ENCODE measurements at places on chromosomes 16 and 17.

- no peak for DNase-seq
These were observed 22.6 kb upstream of the MAPK3 start for GRCh38 chr16:30145657-30146056.

DNA sequence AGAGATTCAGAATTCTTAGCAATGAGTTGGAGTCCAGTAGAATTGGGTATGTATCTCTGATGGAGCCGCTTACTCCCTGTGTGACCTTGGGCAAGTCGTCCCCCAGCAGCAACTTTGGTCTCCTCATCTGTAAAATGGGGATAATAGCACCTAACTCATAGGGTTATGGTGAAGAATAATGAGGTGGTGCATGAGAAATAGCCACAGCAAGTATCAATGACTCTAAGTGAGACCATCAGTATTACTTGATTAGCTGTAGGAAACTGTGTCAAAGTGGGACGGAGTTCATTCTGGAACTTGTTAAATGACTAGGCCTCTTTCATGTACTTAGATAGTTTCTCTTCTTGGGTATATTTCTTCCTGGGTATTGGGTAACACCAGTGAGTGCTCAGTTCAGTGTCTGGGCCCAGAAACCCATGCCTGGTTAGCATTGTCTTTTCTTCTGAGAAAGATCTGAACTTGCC lies 6.4 kb downstream of the PRKCB start:
- no peak for DNase-seq

DNA sequence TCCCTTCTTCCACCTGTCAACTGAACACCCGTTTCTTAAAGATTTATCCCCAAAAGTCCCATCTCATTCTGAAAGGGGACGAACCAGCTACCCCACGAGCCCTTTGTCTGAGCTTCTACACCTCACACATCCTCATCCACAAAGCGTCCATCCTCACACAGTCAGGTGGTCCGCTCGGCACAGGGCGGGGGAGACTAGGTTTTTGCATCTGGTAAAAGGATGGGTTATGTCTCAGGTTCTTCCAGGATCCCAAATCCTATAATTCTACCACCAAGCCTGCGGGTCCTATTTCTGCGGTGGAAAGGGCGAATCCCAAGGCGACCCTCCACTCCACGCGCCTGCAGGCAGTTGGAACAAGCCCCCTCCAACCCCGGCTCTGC lies 458 bp downstream of the GFOD2 start:
- DNase-seq, result no peak

DNA sequence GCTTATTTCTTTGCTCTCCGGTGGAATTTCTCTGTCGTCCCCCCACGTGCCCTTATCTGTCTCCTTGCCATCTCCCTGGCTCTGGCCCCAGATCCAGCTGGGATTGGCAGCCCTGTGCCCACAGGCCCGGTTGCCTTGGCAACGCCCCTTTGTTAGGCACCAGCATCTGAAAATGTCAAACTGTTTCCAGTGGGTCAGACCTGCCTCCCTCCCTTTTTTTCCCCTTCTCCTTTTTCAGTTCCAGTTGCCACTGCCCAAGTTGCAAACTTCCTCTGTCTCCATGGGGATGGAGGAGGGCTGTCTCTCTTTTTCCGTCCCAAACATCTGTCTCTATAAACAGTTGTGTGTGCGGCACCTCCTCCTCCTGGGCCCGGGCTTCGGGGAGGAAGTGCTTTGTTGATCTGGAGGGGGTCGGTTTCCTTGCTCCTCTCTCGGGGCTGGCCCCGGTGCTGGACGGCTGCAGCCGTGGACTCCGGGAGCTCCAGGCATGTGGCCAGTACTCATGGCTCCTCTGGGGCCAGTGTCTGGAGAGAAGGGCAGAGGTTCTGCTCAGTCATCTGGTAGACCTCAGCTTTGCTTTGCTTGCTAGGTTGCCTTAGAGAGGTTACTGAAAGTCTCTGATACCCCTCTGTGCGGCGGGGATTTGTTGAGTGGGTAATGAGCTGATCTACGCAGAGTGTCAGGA lies 35.3 kb downstream of the SOCS3 start:
- DNase-seq, result peak; percentile 78

DNA sequence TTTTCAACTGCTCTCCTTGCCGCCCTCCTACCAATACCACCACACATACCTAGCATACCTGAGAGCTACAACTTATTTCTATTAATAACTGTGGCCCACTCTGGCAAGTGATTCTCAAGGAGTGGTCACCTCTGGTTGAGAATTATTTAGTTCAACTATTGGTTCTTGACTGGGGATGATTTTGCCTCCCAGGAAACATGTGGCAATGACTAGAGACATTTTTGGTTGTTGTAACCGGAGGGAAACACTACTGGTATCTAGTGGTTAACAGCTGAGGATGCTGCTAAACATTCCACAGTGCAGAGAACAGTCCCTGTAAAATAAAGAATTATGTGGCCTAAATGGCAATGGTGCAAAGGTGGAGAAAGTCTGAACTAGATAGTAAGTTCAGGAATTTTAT lies 96.7 kb downstream of the TRIM37 start:
- DNase-seq, result no peak

DNA sequence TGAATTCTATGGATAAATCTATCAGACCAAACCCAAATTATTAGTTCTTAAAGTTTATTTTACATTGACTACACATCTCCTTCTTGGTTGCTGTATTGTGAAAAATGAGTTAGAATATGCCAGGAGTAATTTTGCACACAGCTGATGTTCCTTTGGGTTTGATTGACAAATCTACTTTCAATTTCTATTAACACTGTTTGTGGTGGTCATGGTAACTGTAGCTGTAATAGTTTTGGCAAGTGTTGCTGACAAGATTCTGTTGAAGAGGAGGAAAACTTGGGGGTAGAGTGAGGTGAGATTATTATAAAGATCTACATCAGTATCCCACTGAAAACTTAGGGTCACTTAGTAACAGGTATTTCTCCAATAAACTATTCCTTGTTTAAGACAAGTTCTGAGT lies 30.3 kb downstream of the MRTFB start:
- no peak for DNase-seq

DNA sequence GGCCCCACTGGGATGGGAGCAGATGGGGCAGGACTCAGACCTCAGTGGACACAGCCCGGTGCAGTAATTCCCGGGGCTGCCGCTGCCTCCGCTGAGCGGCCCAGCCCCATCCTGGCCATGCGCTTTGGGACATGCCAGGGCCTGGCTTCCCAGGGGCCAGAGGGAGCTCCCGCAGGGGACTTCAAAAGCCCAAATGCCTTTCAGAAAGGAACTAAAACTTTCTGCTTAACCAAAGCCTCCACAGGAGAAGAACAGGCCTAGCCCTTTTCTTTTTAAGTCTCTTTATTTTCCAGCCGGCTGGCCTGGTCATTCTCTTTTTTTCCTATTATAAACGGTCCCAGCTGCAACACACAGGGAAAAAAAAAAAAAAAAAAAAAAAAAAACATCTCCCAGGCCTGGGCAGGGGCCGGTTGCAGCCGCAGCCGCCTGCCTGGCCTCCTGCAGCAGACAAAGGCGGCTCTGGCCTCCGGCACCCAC lies 10.7 kb upstream of the ZNF423 start:
- peak; percentile 68 for DNase-seq

GRCh38 chr17:79176792-79177601 lies 102.4 kb downstream of the ENGASE start:
- no peak for DNase-seq

GRCh38 chr17:1511290-1511689 lies 5.1 kb downstream of the INPP5K start:
- DNase-seq, result no peak

DNA sequence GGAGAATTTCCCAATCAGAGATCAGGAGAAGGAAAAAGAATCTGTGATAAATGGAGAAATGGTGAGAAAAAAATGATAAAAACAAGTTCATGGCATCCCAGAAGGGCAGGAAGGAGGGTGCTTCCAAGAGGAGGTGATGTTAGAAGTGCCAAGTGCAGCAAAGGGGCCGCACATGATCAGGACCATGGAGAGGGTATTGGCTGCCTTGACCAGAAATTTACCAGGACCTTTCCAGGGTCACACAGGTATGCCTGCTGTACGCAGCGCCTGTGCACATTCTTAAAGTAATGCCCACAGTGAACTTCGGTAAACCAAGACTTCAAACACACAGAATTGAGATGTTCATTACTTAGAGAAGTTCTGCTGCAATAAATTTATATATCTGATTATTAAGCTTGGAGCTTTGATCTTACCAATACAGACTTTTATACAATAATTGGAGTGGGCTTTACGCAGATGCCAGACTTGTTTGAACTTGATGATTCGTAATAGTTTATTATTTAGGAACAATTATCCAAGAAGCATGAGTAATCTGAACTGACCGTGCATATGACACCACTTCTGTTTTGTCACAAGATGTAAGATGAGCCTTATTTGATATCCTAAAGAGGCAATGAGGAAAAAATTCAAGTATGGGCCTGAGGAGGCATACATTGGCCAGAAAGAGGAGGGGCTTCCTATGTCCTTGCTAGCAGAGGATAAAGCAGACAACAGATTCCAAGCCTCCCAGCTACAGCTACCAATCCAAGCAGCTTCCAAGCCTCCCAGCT lies 2.2 kb upstream of the KRT33A start:
- no peak for DNase-seq

- no peak for DNase-seq
These were observed 8.3 kb upstream of the SDR42E1 start for GRCh38 chr16:82019535-82019934.

DNA sequence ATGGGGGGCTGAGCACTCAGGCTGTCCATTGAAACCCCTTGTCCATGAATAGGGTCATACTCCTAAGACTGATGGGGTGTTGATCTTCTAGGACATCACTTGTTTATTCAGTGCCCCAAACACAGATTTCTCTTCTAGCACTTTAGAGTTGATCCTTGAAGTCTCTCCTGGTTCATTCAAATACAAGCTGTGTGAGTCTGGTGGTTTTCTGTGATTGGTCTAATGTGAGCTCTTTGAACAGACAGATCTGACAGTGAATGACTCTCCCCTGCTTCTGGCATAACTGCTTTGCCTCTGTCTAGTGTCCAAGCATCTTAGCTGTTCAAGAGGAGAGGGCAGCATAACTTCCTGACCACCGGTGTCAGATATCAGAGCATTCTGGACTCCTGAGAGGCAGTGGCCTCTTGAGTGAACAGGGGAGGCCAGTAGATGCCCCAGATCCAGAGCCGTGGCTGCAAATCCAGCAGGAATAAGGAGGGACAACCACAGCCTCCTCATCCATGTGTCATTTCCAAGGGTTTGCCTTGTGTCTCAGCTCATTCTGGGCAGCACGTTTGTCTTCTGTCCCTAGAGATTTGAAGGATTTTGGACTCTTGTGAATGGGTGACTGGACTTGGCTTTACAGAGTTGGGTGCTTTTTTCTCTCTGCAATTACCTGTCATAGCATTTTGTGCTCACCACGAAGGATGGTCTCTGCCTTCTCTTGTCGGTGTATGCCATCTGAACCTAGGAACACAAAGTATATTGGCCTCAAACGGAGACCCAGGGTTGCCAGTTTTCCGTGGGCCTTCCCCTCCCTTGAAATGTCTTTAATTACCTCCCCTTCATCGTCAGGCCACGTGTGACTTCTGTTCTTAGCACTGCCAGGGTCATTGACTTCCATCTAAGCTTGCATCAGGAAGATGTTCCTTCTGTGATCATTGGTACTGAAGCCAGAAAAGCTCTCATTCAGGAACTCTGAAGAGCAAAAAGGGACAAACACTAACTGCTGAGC lies 13.9 kb upstream of the CLEC18C start:
- DNase-seq, result no peak

DNA sequence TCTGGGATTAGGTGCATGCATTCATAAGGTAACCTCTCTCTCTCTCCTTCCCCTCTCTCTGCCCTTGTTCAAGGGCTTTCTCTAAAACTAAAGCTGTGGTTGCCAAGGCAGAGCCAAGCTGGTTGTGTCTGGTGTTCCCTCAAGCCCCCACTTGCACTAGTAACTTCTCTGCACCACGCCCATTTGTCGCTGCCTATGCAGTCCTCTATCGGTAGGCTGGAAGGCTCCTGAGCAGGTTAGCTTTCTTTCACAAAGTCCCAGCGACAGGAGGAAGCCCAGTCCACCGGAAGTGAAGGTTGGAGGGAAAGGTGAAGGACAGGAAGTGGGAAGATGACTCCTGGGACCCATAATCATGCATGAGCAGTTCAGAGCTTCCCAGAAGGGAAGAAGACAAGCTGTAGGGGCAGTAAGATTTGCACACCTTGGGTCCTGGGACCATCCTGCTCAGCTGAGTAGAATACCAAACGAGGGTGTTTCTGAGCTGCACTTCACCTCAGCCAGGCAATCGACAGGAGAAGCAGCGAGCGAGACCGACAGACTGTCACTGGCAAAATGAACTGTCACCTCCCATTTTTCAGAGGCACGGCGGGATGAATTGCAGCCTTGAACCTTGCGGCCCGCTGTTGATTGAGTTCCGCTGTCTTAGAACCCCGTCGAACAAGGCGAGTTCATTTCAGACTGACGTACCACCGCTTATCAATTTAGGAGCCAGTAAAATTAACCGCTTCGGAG lies 14.7 kb upstream of the SKAP1 start:
- DNase-seq, result no peak

DNA sequence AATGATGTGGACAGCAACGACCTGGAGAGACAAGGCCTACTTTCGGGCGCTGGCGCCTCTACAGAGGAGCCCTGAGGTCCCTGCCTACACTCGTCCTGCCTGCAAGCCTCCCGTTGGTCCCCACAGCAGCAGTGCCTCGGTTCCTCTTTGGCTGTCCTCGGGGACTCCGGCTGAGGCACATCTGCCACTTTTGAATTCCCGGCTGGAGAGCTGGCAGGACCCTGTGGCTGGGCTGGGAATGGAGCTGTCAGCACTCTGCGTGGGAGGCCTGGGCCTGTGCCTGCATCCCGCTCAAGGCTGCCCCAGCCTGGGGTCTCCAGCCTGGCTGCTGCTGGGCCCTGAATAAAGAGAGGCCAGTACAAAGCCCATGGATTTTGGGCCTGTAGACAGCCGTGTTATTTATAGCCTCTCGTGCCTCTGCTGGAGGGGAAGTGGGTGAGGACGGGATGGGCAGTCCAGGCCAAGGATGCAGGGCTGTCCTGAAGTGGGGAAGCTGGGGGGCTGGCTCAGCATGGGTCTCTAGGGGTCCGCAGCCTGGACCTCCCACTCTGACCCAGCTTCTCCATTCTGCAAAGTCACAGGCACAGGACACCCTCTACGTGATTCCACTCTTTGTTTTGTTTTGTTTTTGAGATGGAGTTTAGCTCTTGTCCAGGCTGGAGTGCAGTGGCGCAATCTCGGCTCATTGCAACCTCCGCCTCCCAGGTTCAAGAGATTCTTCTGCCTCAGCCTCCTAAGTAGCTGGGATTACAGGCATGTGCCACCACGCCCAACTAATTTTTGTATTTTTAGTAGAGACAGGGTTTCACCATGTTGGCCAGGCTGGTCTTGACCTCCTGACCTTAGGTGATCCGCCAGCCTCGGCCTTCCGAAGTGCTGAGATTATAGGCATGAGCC lies 10.6 kb upstream of the SPNS2 start:
- DNase-seq, result no peak

Data from H9 (cell line).